Umbilical cord (tissue), 2 donors: ENCODE measurements at places on chromosomes 12 and 14. TPM values are rescaled to one million over a fixed set of nuclear protein-coding genes. Genes with fewer than 3 reads are reported as not detected.

Gene TMEM119
- 85.0 TPM for total RNA-seq

Gene FAM222A
- 4.1 TPM for total RNA-seq

Gene FBXO21
- 42.4 TPM for total RNA-seq

Gene PRB2
- total RNA-seq: not detected

Gene RNASE7
- 4.1 TPM for total RNA-seq

GRCh38 chr14:86515195-86515594 lies 985.3 kb downstream of the FLRT2 start:
- no peak for DNase-seq

- DNase-seq: no peak
Measured at GRCh38 chr14:45144658-45145057, 8.9 kb downstream of the FANCM start.

- DNase-seq: no peak
Measured at GRCh38 chr14:93734086-93734822, 54.0 kb downstream of the PRIMA1 start.

GRCh38 chr12:111699-112493 lies 45.3 kb downstream of the IQSEC3 start:
- peak; percentile 54 for DNase-seq

DNA sequence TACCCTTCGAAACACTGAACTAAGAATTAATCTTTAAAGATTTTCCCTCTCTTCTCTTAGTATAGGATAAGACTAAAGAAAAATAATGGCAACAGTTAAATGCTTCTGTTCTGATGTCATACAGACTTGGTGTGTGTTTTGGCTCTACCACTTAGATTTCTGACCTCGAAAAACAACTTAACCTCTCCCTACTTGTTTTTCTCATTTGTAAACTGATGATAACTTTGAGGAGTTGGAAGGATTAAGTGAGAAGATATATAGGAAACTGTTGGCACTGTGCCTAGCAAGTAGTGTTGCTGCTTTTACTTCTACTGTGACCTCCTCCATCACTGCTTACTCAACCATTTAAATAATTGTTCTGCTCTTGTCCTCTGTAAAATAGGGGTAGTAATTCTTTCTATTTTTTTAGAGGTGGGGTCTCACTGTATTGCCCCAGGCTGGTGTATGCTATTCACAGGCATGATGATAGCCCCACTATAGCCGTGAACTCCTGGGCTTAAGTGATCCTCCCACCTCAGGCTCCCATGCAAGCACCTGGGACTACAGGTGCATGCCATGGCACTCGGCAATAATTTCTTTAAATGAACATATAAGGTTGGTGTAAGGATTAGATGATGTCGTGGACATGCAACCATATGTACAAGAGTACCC lies 22.4 kb downstream of the PALS1 start:
- DNase-seq: peak; percentile 74

- DNase-seq: no peak
Measured at GRCh38 chr12:59030415-59030814, 110.1 kb upstream of the LRIG3 start.
